ENCODE measurements at places on chromosomes 12 and 14.
A peak's percentile ranks its signal among the peaks of the same experiment; 100 is the strongest.

GRCh38 chr12:89470741-89471509 lies 53.7 kb downstream of the GALNT4 start:
- DNase-seq: peak; percentile 29

DNA sequence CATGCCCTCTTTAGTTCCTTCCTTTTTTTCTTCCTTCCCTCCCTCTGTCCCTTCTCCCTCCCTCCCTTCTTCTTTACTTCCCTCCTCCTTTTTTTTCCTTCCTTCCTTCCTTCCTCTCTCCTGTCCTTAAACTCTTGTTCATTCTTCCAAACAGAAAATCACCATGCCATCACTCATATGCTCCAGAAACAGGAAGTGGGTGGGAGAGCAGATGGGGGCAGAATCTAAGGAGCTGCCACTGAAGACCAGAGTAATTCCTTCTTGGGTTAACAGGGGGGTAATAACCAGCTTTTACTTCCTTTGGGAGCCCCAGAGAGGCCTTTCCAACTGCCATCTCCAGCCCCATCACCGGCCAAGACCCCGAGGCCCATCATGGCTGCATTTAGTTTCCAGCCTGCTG lies 51.2 kb downstream of the SVOP start:
- no peak for DNase-seq

DNA sequence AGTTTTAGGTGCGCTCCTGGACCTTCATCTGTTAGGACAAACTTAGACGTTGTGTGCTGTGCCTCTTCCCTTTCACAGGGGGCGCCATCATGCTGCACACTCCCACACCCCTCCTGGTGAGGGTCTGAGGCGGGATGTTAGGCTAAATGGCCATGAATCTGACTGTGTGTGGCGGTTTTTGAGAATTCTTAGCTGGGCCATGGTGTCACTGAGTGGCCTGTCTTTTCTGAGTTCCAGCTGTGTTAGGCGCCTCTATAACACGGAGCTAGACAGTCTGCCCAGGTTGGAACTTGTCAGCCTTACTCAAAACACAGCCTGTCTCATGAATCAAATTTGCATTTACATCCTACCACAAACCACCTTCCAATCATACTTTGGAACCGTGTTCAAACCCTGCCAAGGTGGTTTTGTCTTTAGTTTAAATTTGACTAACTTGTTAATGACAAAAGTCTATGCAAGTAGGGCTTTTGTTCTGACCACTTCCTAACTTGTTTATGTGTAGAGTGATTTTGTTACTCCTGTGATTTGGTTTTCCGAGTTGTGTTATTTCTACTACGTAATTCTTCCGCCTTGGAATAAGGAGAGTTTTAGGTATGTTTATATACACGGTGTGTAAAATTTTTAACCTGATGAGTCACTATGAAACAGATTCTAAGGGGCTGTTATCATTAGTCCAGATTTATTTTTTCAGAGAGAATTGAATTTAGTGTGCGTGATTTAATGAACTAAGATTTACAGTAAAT lies 19.6 kb downstream of the ACVR1B start:
- peak; percentile 57 for DNase-seq

DNA sequence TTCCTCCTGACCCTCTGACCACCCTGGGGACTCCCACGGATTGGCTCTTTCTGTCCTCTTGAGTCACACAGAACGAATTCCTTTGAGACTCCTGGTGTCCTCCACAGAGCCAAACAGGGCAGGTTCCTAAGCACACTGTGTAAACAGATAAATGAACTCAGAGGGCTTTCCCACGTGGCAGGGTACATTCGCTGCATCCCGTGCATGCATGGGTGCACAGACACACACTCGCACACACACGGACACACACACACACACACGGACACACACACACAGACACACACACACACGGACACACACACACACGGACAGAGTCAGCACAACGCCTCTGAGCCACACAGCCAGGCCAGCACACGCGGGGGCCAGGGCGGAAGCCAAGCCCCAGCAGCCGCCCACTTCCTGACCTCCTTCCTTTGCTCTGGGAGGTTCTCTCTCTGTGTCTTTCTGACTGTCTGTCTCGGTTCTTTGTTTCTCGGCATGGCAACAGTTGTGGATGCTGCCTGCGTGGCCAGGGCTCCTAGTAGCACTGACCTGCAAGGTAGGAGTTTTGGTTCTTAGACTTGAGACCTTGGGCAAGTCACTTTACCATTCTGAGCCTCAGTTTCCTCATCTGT lies 706 bp downstream of the CRACR2A start:
- DNase-seq: peak; percentile 31

GRCh38 chr12:1436981-1437380 lies 157.4 kb downstream of the FBXL14 start:
- no peak for DNase-seq

Data from SK-N-SH (cell line).